ENCODE measurements at places on chromosomes 12 and 14.

DNA sequence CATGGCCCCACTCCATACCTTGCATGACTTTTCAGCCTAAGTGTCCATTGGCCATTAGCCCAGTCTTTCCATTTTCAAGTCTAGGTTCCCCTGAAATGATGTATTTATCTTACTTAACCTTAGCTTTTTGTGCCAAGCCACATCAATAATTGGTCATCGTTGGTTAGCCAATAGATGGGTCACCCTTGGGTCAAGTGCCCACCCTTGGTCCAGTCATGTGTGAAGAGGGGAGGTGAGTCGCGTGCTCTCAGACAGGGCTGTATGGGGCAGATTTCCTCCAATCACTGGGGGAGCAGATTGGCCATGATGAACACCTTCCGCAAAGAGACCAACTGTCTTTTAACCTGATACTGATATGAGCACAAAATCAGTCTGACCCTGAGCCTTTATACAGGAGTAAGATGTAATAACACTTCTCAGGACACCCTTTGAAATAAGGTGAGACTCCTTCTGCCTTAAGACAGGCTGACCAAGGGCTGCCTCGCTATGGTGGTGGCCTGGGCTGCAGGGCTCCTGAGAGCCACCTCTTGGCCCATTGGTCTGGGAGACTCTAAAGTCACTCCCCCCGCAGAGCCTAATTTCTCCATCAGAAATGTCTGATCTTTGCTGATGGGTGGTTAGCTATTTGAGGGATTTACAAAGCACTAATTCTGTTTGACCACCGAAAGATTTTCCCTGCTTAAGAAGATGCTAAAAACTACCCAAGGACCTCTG is 143.2 kb downstream of the ZFP36L1 start:
- no peak for DNase-seq

- DNase-seq = no peak
Measured at GRCh38 chr12:31737763-31738162, 8.9 kb upstream of the AMN1 start.

GRCh38 chr12:85466890-85467289 is 186.9 kb downstream of the ALX1 start:
- no peak for DNase-seq

DNA sequence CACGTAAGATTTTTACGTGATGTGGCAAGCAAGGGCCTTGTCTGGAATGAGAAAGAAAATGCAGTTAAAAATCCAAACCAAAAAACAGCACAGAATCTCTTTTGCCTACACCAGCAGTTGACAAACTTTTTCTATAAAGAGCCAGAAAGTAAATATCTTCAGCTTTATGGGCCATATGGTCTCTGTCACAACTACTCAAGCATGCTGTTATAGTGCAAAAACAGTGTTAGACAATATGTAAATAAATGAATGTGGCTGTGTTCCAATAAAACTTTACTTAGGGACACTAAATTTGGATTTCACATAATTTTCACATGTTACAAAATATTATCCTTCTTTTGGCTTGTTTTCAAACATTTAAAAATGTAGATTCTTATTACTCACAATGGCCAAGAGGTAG is 6.2 kb upstream of the ELK3 start:
- no peak for DNase-seq

DNA sequence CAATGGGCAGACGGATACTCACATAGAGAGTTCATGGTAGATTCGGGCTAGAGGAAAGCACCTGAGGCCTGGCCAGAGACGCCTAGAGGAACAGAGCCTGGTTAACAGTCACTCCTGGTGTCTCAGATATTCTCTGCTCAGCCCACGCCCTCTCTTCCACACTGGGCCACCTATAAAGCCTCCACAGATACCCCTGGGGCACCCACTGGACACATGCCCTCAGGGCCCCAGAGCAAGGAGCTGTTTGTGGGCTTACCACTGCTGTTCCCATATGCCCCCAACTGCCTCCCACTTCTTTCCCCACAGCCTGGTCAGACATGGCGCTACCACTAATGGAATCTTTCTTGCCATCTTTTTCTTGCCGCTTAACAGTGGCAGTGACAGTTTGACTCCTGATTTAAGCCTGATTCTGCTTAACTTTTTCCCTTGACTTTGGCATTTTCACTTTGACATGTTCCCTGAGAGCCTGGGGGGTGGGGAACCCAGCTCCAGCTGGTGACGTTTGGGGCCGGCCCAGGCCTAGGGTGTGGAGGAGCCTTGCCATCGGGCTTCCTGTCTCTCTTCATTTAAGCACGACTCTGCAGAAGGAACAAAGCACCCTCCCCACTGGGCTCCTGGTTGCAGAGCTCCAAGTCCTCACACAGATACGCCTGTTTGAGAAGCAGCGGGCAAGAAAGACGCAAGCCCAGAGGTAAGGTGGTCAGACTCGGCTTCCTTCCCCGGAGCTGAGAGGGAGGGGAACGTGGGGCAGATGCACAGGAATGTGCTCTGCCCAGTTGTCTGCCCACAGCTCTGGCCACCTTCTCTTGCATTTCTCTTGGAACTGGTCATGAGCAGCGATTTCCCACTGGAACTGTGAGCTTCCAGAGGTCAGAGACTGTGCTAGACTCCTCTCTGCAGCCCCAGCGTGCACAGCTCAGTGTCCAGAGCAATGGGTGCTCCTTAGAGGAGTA is at the start of gene CD4:
CD4 (plus strand) TSS at position 557 of the 953 bp plus-strand sequence. CDS start 10,611 bp downstream, outside the sequence.
- DNase-seq = peak; percentile 75

DNA sequence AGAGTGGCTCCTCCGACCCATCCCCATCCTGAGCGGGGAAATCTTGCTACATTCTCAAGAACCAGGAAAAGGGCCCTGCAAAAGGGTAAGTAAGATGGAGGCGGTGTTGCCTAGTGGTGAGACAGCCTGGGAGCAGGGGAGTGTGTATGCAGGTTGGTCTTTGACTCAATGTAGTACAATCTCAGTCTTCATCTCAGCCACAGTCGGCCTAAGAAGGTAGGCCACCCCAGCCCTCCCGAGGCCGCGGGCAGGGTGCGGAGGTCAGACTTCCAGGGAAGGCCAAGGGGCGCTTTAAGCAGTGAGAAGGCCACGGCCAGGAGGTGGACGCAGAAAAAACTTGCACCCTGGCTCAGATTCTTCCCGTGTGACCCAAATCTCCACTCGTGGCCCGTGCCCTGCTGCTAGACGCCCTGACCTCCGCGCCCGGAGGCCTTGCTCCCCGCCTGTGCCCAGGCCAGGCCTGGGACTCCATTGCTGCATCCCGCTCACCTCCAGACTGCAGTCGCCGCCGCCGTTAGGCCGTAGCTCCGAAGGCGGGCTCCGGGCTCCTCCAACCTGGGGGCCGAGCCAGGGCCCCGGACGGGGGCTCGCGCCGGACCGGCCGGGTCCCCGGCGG is 435 bp downstream of the FOXM1 start:
- DNase-seq = peak; percentile 26

DNA sequence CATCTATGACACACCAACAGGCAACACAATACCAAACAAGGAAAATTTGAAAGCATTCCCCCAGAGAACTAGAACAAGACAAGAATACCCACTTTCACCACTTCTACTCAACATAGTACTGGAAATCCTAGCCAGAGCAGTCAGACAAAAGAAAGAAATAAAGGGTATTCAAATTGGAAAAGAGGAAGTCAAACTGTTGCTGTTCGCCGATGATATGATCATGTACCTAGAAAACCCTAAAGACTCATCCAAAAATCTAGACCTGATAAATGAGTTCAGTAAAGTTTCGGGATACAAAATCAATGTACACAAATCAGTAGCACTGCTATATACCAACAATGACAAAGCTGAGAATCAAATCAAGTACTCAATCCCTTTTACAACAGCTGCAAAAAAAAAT is 8.1 kb upstream of the ATL1 start:
- no peak for DNase-seq

- no peak for DNase-seq
Measured at GRCh38 chr12:130088504-130088903, 73.8 kb upstream of the FZD10 start.

- no peak for DNase-seq
Measured at GRCh38 chr14:97107760-97108159, 310.6 kb downstream of the VRK1 start.

DNA sequence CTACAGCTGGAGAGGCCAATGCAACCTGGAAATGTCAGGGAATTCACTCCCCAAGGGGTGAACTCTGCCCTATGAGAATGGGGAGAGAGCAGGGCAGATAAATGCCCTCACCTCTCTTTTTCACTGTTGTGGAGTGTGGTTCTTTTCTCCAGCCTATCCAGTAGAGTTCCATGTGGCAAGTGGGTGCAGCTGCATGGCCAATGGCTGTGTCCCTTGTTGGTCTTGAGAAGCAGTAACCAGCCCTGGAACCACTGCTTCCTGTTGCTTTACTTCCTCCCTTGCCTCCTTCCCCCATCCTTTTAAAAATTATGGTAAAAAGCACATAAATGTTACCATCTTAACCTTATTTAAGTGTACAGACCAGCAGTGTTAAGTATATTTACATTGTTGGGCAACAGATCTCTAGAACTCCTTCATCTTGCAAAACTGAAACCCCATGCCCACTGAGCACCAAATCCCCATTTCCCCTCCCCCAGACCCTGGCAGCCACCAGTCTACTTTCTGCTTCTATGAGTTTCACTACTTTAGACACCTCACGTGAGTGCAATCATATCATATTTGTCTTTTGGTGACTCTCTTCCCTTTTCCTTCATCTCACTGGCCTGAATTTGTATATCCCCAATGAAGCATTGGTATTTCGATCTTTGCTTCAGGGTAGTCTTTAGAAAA is 77.0 kb upstream of the GRIP1 start:
- DNase-seq = no peak

GRCh38 chr12:23099604-23100003 is 474.6 kb downstream of the ETNK1 start:
- DNase-seq = no peak

GRCh38 chr12:129520739-129521138 is 383.1 kb downstream of the TMEM132D start:
- no peak for DNase-seq

DNA sequence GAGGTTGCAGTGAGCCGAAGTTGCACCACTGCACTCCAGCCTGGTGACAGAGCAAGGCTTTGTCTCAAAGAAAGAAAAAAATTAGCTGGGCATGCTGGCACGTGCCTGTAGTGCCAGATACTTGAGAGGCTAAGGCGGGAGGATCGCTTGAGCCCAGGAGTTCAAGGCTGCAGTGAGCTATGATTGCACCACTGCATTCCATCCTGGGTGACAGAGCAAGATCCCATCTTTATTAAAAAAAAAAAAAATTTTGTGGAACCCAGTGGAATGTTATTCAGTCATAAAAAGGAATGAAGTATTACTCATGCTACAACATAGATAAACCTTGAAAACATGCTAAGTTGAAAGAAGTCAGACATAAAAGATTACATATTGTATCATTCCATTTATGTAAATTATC is 8.3 kb upstream of the ERBB3 start:
- DNase-seq = no peak

DNA sequence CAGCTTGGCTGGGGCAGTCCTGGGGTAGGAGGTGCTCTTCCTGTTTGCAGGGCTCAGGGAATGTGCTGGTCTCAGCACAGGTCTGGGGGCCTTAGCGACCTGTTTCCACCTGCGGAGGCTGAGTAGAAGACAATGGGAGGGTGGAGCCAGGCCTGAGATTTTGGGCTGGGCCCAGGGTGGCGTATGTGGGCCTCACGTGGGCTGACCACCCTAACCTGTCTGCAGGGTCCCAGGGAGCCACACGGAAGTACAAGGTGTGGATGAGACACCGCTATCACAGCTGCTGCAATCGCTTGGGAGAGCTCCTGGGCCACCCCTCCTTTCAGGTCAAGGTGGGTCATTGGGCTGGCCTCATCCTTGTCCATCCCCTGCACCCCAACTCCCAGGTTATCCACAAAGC is 1.1 kb downstream of the NOC4L start:
- DNase-seq = no peak

GRCh38 chr14:20262642-20263128 is 23.6 kb downstream of the OR11H4 start:
- no peak for DNase-seq

GRCh38 chr14:90981636-90982035 is 78.8 kb downstream of the RPS6KA5 start:
- DNase-seq = no peak

GRCh38 chr12:82650627-82651337 is 35.9 kb upstream of the TMTC2 start:
- DNase-seq = no peak

- no peak for DNase-seq
Measured at GRCh38 chr12:12214635-12215131, 52.2 kb downstream of the LRP6 start.

DNA sequence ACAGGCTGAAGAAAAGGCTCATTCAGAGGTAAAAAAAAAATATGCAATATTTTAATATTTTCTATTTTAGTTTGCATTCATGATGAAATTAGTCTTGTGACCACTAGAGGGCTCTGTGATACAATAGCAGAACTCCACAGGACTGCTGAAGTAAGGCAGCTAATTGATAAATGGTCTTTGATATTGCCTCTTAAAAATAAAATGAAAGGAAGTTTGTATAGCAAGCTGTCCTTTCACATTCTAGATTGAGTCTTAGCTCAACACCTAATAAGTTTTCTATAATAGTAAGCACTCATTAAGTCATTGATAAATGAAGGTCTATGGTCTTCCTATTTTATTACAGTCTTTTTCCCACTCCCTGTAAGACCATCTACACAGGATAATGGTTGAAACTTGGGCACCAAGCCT is 315.7 kb downstream of the NAV3 start:
- DNase-seq = no peak

GRCh38 chr14:79136071-79137044 is 966.2 kb downstream of the NRXN3 start:
- DNase-seq = no peak

DNA sequence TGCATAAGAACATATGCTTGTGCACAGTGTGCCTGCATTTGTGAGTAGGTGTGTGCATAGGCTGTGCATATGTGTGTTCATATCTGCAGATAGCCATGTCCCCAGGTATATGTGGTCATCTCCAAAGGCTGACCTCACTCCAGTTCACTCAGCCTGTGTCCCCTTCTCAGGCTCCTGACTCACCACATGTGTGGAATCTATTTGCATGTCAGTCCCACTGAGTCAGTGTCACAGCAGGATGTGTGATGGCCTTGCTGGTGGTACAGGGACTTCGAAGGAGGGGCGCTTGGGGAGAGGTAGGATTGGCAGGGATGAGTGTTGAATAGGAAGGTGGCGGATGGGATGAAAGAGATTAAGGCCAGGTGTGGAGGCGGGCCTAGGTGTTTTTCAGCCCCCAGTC is 35.5 kb downstream of the KRT80 start:
- DNase-seq = no peak

GRCh38 chr12:79227091-79227490 is 362.5 kb downstream of the SYT1 start:
- DNase-seq = no peak

All from activated T-cell treated with anti-CD3 and anti-CD28 coated beads for 48 hours (primary cell).